CD4-positive, alpha-beta T cell treated with Interleukin-6 for 4 hours (primary cell): ENCODE measurements at places on chromosomes 16 and 17.

DNA sequence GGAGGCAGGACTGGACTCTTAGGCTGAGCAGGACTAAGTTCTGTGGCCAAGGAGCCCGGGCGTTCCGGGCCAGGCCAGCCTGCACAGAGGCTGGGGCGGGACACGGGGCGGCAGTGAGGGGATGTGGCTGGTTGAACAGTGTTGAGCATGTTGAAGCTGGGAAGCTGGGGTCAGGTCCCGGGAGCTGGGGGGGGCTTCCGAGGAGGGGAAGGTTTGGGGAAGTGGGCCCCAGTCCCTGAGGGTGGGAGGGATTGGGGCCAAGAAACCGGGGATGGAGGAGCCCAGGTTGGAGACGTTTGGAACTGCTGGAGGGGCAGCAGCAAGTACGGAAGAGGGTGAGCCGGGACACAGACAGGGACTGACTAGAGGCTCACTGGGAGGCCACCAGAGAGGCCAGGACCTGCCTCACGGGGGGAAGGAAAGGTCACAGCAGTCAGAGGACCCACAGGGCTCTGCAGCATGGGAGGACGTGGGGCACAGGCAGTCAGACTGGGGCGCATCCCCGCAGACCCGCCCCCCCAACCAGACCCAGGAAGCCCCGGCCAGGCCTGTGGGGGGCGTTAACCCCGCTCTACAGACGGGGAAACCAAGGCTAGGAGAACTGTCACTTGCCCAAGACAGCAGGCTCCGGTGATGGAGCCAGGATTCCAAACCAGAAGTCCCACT lies 9.5 kb downstream of the TAX1BP3 start:
- DNase-seq = no peak

DNA sequence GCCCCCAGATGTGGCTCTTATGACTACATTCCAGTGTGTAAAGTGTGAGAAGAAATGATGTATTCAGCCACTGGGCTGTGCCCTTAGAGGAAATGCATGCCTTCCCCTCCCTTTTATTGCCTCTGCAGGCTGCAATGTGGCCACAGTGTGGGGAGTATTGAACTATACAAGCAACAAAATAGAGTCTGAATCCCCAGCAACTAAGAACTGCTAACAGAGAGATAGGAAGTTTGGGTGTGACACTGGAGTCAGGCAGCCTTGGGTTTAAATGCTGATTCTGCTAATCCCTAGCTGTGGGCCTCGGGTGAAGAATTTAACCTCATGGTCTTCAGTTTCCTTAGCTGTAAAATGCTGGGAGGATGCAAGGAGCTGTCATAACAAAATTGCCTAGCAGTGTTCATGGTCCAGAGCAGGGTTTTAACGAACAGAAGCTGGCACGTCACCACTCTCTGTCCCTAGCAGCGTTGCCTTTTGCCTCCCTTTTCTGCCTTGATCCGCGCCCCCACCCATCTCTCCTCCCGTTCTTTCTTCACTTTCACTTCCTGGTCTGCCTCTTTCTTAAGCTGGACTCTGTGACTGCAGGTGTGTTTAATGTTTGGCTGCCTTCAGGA lies 50.3 kb downstream of the KPNA2 start:
- DNase-seq = peak; percentile 25

DNA sequence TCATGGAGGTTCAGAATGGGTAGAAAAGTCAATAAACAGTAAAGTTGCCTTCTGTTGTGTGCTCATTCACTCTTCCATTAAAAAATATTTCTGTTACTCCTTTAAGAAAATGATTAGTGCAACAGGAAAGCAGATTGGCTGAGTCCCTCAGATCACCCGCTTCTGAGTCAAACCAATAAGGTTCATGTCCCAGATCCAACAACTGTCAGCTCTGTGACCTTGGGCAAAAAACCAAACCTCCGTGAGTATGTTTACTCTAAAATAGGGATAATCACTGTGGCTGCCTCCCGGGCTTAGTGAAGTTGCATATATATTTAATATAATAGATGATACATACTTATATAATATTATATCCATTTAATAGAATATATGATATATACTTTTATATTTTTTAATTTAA lies 698.5 kb upstream of the RBFOX1 start:
- DNase-seq = no peak

- DNase-seq = peak; percentile 74
These were observed 7.9 kb upstream of the PAM16 start for GRCh38 chr16:4358831-4359561.

DNA sequence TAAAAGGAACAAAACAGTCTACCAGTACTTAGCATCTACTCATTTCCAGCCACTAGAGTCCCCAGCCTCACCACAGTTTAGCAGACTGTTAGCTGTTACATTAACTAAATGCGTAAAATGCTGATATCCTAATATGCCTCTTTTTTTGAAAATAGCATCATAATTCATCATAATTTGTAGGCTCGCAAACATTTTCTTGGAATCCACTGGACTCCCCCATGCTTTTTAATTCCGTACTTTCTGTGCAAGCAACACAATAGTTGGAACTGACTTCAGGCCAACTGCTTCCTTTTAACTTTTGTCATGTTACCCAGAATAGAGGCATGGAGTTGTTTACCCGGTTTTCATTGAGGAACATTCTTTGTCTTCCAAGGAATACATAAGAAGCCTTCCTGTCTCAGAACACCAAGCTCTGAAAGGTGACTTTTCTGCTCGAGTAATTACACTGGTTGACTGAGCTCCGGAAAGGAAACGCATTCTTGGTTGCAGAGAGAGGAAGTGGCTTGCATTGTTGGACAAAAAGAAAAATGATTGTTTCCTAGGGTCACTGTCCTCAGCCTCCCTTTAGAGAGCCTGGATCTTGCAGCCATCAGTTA lies 30.9 kb upstream of the SEC14L1 start:
- DNase-seq = no peak

- no peak for DNase-seq
These were observed 1.1 kb upstream of the MEAK7 start for GRCh38 chr16:84505249-84506187.

GRCh38 chr17:49297141-49297540 lies 64.9 kb downstream of the ZNF652 start:
- no peak for DNase-seq

DNA sequence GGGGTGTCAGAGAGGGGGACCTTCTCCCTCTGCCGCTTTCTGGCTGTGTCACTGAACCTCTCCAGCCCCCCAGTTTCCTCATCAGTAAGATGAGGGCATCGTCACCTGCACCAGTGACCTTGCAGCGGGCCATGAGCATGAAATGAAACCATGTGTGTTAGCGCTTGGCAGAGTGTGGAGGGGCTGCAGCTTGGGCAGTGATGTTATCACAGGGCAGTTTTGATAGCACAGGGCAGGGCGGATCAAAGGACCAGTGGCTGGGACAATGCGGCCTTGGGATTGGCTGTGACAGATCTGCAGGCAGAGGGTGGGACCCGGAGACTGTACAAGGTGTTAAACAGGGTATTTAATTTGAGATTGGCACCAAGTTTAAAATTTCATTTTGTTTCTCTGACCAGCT lies 38.9 kb upstream of the NAT9 start:
- DNase-seq = no peak

DNA sequence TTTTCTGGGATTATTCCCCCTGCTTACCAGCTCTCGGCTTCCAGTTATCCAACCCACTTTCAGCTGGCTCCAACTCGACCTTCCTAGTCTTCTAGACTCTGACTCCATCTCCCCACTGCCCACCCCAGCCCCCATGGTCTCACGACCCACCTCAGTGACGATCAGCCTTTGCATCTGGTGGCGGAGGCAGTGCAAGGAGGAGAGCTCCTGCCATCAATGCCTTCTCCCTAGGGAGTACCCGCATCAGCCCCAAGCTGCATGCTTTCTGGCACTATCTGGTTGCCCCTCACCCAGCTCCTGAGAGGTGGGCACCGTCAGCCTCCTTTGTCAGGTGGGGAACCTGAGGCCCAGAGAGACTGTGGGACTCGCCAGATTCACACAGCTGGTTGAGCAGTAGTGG lies 72.6 kb upstream of the RPL38 start:
- DNase-seq = no peak

- peak; percentile 68 for DNase-seq
These were observed 4.4 kb upstream of the HIC1 start for GRCh38 chr17:2050300-2051060.

GRCh38 chr16:1426734-1427471 lies 4.0 kb upstream of the PERCC1 start:
- no peak for DNase-seq

GRCh38 chr16:88194397-88195268 lies 188.1 kb upstream of the ZNF469 start:
- DNase-seq = no peak

GRCh38 chr16:695355-696089 lies 5.3 kb upstream of the WDR24 start:
- peak; percentile 81 for DNase-seq

DNA sequence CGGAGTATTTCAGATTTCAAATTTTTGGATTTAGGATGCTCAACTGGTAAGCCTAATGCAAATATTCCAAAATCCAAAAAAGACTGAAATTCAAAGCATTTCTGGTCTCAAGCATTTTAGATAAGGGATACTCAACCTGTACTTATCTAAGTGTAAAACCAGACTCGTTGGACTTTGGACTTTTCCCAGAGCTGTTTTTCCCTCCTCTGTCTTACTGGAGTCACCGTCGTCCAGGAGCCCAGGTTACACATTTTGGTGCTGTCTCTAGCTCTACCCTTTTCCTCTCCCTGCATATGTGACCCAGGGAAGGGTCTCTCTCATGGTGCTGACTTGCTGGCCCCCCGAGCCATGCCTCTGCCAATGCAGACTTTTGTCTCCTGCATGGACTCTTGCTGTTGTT lies 46.0 kb upstream of the MMP2 start:
- DNase-seq = no peak

DNA sequence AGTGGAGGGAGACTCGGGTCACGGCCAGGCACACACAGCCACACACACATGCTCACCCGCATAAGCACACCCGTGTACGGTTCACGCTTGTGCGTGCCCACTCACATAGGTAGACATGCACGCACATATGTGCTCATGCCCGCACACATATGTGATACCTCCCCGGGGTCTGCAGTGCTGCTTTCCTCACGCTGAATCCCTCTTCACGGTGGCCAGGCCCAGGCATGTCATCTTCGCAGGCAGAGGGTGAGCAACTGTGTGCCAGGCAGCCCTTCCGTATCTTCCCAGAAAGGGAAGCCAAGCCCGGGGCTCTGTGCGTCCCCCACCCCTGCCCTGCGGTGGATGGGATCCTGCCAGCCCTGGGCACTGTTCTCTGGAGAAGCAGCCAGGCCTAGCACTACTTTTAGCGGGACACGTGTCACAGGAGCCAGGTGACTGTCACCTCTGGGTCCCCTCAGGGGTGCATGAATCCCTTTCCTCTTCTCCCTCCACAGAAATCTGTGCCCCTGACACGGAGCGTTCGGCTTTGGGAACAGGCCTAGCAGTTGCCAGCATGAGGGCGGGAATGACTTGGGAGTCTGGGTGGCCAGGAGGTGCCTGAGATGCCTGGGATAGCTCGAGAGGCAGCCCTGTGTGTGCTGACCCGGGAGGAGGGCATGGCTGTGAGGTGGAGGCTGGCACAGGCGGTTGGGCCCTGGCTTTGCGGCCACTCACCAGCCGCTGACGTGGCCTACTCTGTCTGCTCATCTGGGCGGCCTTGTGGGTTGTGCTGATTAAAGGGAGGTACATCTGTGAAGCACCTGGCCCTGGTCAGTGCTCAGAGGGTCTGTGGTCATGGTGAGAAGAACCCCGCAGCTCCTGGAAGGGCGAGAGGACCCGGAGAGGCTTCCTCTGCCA lies 47.5 kb downstream of the BAIAP2 start:
- no peak for DNase-seq

DNA sequence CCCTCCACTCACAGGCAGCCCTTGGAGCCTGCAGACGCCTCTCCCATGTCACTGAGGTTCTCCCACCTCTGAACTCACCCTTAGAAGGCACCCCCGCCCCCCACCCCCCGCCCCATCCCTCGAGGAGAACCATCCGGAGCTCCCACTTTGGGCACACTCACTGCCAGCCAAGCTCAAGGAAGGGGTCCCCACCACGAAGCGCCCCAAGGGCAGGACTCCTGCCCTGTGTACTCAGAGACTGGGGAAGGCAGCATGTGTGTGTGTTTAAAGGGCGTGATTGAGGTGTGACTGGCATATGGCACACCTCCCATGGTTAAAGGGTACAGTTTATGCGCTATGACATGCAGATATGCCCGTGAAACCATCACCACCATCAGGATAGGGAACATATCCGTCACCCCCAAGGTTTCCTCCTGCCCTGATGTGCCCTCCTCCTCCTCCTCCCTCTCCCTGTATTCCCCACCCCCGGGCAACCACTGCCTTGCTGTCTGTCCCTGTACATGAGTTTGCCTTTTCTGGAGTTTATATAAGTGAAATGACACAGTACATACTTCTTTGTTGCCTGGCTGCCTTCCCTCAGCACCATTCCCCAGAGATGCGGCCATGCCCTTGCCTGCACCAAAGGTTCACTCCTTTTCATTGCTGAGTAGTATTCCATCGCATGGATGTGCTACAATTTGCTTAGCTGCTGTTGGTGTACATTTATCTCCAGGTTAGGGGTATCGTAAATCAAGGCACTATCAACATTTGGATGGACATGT lies 14.0 kb upstream of the RBFOX3 start:
- DNase-seq = no peak

DNA sequence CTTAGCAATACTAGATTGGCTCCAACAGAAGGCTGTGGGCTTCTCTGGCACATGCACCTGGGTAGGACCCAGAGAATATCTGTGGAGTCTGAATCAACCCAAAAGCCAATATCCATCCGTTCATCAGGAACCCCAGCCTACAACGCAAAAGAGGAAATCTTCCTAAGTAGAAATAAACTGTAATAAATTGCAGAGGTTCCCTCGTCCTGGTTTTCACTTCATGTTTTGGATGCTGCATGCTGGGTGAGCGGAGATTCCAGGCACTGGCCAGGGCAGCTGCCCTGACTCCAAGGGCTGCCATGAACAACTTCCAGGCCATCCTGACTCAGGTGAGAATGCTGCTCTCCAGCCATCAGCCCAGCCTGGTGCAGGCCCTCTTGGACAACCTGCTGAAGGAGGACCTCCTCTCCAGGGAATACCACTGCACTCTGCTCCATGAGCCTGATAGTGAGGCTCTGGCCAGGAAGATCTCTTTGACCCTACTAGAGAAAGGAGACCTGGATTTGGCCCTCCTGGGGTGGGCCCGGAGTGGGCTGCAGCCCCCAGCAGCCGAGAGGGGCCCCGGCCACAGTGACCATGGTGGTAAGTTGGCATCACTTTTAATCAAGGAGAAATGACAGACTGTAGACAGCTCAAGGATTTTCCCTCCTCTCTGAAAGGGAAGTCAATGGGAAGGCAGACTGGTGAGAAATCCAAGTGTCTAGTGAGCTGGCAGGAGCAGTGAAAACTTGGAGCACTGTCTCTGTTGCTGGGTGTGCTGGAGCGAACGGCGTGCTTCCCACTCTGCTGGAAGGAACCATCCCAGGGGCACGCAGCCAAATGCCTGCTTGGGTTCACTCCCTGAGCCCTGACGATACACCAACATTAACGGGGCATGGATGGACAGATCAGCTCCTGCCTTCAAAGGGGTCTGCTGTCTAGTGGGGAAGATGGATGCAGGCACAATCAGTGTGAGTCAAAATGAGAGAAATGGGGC lies 10.7 kb upstream of the CIITA start:
- DNase-seq = no peak

DNA sequence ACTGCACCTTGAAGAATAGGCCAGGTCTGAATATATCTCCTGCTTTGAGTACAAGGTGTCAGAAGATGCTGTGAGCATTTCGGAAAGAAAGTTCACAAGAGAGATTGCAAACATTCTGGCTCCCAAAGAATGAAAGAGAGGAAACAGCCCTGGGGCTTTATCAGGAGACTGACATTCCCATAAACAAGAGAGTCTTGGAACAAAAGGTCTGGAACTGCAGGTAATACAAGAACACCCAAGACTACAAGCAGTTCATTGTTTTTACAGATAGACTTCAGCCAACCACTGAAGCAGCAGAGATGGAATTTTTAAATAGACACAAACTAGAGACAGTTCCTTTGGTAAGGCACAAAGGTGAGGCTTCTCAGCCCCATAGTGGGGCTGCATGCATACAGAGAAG lies 14.4 kb downstream of the HSD17B2 start:
- DNase-seq = no peak
